ENCODE measurements at places on chromosomes 5 and 9. TPM values are rescaled to one million over a fixed set of nuclear protein-coding genes. Genes with fewer than 3 reads are reported as not detected.

Gene PTGES
- total RNA-seq = 9.1 TPM

Gene SNCAIP
- total RNA-seq = 2.3 TPM

Gene SLC34A3
- 0.68 TPM for total RNA-seq

Gene KIF27
- total RNA-seq = 2.5 TPM

Gene CDK9
- 38.3 TPM for total RNA-seq

Gene AHRR
- total RNA-seq = 1.1 TPM

Gene MAMDC2
- 1.3 TPM for total RNA-seq

Gene HRH2
- 0.76 TPM for total RNA-seq

Gene PCDHB10
- 0.80 TPM for total RNA-seq

Gene SPINK4
- total RNA-seq = not detected

Gene PPP2R2B
- total RNA-seq = 0.76 TPM

Gene DPYSL3
- total RNA-seq = 5.1 TPM

Gene ACSL6
- 0.08 TPM for total RNA-seq

Gene GALNT12
- total RNA-seq = 16.6 TPM

Gene GPX3
- 125 TPM for total RNA-seq

Gene PAEP
- total RNA-seq = not detected

Gene SLC34A1
- 0.60 TPM for total RNA-seq

Gene SPINK7
- total RNA-seq = 138 TPM

Gene IGFBPL1
- not detected for total RNA-seq

Gene HK3
- total RNA-seq = 1.4 TPM

Gene DBH
- total RNA-seq = not detected

Gene NR6A1
- 1.7 TPM for total RNA-seq

Gene CTSL
- 35.0 TPM for total RNA-seq

Gene PRDM9
- total RNA-seq = not detected

Gene LRRC19
- total RNA-seq = 0.08 TPM

Gene CEMIP2
- 10.1 TPM for total RNA-seq

Gene PAM
- 51.3 TPM for total RNA-seq

Gene ANKRD34B
- not detected for total RNA-seq

Gene GKAP1
- 1.6 TPM for total RNA-seq

Gene GABBR2
- not detected for total RNA-seq

Gene SLC36A3
- total RNA-seq = not detected

Gene RAB3C
- 1.8 TPM for total RNA-seq

Gene INSL4
- total RNA-seq = not detected
